Left ventricle myocardium inferior (tissue), 1 donor: ENCODE measurements at places on chromosomes 1 and 21. TPM values are rescaled to one million over a fixed set of nuclear protein-coding genes. Genes with fewer than 3 reads are reported as not detected.
A peak's percentile ranks its signal among the peaks of the same experiment; 100 is the strongest.

DNA sequence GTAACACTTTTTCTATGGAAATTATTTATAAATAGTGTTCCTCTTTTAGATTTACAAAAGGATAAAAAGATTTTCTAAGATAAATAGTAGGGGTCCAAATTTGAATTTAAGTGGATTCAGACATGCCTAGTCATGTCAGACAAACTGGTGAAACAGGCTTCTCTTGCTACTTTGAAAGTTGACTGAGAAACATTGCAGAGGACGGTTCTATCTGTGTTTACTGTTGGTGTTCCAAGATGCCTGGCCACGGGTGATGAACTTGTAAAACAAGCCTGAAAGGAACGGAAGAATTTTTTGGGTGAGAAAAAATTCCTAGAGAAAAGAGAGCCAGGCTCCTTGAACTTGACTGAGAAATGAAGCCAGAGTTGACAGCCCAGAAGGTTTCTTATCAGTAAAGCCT, 2.2 kb downstream of the KRTAP19-1 start:
- DNase-seq, result no peak

The UTS2 gene
- not detected for total RNA-seq

DNA sequence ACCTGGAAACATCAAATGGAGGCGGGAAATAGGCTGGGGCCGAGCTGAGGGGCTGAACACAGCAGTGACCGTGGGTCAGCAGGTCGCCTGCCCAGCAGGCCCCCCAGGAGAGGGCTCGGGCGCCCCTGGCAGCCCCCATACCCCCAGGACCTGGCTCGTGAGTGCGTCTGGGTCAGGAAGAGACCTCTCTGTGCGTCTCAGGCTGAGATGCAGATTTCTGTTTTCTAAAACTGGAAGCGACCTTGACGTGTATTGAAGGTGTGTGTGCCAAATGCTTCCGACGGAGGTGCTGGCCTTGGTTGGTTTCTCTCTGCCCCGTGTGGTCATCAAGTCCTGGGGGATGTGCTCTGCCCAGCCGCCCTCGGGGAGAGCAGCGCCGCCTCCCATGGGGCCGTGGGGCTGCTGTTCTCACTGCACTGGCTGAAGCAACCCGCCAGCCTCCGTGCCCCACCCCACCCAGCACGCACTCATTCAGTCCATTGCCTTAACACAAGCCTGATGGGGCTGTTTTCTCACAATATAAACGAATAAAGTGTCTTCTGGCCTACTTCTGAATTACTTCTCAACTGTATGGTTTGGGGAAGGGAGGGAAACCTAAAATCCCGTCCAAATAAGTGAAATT, 7.4 kb downstream of the PEX10 start:
- no peak for DNase-seq

DNA sequence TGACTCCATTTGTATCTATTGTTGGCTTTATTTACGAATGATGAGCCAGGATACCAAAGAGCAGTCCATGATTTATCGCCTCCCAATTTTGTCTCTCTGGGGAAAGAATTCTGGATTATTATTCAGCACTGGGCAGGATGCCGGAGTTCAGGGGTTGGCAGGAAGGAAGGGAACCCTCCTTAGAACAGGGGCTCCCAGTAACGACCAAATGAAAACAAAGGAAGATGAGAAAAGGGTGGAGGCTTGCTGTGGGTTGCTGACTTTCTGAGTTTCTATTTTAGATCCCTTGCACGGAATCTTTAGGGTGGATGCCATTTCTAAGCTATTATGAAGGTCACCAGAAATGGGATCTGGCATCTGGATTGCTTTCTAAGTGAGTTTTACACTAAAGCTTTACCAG, 231.2 kb upstream of the LYPLAL1 start:
- DNase-seq, result peak; percentile 16

GRCh38 chr1:6538956-6539355, 15.4 kb downstream of the NOL9 start:
- no peak for DNase-seq

The NBPF10 gene
- 0.69 TPM for total RNA-seq

DNA sequence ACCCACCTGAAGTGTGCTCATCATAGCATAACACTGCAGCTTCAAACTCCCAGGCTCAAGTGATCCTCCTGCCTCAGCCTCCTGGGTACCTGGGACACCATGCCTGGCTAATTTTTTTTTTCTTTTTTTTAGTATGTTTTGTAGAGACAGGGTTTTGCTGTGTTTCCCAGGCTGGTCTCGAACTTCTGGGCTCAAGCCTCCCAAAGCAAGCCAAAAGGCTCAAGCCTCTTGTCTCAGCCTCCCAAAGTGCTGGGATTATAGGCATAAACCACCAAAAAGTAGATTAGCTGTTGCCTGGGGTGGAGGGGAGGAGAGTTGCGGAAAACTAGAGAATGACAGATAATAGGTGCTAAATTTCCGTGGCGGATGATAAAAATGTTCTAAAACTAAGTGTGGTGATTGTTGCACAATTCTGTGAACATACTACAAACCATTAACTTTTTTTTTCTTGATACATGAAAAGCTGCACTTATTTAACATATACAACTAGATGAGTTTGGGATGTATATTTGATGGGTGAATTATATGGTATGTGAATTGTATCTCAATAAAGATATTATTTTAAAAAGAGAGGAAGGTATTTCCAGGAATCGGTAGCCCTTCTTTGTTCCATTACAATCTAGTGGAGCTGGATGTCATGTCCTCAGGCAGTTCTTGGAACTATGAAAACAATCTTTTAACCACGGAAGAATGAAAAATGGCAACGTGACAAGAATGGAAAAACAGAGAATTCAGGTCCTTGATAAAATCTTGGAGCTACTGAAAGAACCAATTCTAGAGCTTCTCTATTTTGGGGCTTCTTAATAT, 27.3 kb upstream of the MED18 start:
- no peak for DNase-seq

The IFI6 gene
- total RNA-seq, result 39.2 TPM

DNA sequence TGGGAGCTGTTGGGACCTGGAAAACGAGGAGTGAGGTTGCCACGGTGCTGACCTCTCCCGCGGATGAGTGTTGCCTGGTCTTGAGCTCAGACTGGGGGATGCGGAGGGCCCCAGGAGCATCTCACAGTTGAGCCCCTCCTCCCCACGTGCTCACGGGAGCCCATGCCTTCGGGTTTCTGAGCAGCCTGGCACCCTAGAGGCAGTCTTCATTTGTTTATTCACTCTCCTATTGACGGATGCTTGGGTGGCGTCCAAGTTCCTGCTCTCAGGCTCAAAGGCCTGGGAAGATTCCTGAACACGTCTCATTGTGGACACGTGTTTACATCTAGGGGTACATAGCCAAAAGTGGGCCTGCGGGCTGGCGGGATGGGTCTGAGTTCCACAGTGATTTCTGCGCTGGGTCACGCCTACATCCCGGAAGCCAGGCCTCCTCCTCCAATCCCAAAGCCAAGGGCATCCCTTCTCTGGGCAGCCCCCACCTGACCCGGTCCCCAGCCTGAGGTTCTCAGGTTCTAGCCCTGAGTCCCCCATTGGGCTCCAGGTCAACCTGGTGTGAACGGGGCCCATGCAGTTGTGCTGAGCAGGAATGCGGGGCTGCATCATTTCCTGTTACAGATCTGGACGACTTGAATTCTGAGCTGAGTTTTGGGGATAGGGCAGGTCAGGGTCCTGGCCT, 14.7 kb downstream of the WNT3A start:
- no peak for DNase-seq

The TMEM200B gene
- 1.6 TPM for total RNA-seq

DNA sequence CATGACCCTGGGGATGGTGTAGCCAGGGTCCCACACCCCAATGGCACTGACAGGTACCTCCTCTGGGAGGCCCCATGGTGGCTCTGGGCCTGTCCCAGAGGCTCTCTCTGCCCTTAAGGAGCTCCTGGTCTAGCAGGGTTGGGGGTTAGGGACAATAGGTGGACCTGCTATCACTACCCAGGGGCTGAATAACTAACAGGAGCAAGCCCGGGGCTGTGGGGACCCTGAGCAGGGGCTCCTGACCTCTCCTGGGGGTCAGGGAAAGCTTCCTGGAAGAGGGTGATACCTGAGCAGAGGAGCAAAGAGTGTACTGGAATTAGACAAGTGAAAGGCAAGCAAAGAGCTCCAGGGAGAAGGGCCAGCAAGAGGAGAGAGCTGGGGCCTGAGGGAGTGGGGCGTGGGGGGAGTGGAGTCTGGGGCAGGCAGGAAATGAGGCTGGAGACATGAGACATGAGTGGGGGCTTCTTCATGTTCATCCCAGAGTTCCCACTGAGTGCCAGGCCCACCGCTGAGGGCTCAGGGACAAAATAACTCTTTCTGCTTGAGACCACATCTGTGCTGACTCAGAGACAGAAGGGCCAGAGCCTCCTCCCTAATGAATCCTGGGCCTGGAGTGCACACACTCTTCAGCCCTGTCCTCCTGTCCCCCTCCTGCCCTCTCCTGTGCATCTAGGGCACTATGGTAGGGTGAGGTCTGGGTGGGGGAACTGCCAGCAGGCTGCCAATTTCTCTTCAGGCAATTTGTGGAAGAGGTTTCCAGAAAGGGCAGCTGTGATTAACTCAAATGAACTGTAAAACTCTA, 517.6 kb downstream of the PTPRU start:
- DNase-seq, result no peak

The DOP1B gene
- 13.6 TPM for total RNA-seq

GRCh38 chr1:46166521-46167462, 8.1 kb upstream of the TSPAN1 start:
- DNase-seq, result peak; percentile 68

GRCh38 chr1:89364954-89365550, 1.2 kb downstream of the GBP6 start:
- DNase-seq, result no peak

DNA sequence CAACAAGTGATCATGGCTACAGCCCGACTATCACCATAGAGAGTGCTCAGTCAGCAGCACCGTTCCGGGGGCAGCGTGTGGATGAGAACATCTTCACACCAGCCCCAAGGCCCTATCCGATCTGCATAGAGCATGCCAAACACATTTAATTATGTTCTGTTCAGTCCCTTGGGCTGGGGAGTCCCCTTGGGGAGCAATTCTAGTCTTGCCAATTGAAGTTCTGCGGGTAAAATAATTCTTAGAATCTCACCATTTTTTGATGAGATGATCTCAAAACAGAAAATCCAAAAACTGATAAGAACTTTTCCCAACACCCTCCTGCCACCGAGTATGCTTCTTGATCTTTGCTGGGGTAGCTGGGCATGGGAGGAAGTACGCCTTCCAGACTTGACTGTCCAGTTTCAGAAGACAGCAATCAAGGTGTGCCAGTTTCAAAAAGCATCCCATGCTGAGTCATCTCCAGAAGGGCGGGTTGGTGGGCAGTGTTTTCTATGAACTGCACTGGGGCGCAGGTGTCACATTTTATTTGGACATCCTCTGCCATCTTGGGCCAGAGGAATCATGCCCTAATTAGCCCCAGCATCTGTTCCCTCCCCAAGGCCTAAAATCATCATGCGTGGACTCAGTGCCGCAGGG, 20.8 kb upstream of the PTPRF start:
- no peak for DNase-seq

GRCh38 chr1:6246497-6247467, 2.8 kb downstream of the HES3 start:
- peak; percentile 76 for DNase-seq

- no peak for DNase-seq
Measured at GRCh38 chr1:925561-926421, 2.1 kb downstream of the SAMD11 start.

The PLA2G2F gene
- total RNA-seq, result not detected

The HSPB7 gene
- total RNA-seq, result 4,061 TPM
